ENCODE measurements at places on chromosomes 6 and 20.

GRCh38 chr6:144585217-144585814 is 300.2 kb downstream of the UTRN start:
- no peak for DNase-seq

DNA sequence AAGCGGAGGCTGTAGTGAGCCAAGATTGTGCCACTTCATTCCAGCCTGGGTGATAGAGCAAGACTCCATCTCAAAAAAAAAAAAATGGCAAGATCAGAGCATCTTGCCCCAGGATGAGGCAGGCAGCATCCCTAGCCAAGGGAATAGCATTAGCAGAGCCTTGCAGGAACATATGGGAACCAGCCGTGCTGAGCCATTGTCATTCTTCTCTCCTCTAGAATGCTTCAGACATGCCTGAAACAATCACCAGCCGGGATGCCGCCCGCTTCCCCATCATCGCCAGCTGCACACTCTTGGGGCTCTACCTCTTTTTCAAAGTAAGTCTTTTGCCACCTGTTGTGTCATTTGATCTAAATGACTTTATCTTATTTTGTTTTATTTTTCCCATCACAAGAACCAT is 13.0 kb downstream of the HM13 start:
- no peak for DNase-seq

DNA sequence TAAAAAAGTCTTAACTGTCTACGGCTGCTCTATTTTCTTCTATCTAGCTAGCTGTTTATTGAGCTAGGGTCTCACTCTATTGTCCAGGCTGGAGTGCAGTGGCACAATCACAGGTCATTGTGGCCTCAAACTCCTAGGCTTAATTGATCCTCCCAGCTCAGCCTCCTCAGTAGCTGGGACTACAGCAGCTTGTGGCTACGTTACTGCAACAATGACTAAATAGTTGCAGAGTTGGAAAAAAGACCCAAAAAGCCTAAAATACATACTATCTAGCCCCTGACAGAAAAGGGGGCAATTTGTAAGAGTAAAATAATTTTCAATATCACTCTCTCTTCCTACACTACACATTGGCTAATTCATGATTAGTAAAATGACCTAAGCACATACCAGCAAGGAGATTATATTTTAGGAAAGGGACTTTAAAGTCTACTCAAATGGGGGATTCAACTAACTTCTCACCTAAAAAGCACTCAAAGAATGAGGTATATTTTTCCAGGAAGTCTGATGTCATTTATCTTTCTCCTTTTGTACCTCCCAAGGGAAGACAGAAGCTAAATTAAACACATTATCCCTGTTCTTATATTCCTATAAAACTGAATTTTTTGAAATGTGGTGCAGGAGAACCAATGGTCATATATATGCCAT is 82.8 kb downstream of the ZMYND8 start:
- DNase-seq = no peak

DNA sequence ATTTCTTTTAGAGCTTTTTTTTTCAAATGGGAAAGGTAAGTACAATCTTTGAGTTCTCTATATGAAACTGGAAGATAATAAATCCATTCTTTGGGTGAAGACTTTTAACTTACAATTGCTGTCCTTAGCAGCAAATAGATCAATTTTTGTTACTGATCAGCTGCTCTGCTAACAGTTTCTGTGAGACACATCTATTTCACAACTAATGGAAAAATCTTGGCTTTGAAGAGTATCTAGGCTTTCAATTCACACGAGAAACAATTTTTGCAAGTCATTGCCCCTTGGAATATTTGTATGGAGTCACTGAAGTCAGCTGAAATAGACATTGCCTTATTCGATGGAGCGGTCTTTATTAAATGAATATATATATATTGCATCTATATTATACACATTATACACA is 20.5 kb upstream of the ARG1 start:
- no peak for DNase-seq

- no peak for DNase-seq
These were observed 29.3 kb downstream of the GMPR start for GRCh38 chr6:16267428-16268263.

DNA sequence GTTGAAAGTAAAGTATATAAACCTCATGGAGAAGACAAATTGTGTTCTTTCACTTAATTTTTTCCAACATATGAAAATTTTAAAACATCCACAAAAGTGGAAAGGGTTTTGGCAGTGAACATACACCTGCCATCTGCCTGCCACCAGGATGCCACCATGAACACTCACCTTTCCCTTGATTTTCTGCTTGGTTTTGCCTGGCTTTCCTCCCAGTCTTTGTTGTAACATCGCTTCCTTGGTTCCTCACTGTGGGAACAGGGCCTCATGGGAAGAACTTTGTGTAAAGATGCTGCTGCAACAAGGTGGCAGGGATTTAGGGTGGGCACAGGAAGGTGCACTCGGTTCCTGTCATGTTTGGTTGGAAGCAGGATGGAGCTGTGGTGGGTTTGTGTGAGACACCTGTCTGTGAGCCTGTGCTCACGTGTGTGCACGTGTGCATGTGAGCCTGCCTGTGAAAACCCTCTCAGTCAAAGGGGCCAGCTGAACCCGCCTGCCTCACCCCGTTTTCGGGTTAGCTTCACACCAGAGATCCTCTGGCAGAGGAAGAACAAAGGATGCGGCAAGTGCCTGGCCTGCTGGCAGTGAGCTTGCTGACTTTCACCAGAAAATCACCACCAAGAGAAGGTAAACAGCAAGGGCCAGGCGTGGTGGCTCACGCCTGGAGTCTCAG is 11.0 kb upstream of the RBM38 start:
- no peak for DNase-seq

GRCh38 chr6:4950076-4950475 is 53.8 kb downstream of the RPP40 start:
- no peak for DNase-seq

DNA sequence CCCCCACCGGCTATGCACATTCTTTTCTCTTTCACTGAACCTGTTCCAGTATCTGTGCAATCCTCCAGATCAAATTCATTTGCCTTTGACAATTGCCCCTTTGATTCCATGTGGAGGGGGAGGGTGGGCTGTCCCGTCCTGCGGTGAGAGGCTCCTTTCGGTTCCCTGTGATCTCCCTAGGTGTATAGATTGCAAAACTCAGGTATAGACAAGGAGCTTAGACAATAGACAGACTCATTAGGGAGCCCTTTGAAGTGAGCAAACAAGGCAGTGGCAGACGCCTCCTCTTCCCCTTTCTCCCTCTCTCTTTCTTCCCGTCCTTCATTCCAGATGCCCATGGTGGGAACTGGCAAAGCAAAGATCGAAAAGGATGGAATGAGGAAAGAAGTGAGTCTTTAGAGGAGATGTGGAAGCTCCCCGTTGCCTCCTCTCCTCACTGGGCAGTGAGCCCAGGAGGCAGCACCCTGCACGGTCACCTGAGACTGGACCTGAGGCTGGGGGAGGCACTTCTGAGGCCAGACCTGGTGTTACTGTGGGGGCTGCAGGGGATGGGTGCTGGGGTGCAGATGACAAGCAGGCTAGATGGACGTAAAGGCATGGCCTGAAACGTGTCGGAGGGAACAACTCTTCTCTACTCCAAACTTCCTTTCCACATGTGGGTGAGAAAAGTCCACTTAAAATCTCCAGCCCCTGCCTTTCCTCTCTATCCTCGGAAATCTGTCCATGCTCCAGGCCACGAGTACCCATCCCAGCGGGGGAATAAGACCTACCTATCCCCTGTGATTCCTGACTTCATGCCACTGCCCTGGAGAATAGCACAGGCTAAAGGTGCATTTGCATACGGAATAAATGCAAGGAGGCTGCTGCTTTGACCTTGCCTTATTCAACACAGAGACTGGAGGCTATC is 256.6 kb upstream of the FOXQ1 start:
- no peak for DNase-seq

DNA sequence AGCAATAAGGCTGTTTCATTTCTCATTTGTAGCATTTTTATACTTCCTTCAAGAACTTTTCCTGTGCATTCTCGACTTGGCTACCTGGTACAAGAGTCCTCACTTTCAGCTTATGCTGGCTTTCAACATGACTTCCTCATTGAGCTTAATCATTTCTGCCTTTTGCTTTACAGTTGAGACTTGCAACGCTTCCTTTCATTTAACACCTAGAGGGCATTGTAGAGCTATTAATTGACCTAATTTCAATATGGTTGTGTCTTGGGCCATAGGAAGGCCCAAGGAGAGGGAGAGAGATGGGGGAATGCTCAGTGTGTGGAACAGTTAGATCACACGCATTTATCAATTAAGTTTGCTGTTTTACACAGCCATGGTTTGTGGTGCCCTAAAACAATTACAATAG is 37.2 kb downstream of the SLC22A2 start:
- DNase-seq = no peak

DNA sequence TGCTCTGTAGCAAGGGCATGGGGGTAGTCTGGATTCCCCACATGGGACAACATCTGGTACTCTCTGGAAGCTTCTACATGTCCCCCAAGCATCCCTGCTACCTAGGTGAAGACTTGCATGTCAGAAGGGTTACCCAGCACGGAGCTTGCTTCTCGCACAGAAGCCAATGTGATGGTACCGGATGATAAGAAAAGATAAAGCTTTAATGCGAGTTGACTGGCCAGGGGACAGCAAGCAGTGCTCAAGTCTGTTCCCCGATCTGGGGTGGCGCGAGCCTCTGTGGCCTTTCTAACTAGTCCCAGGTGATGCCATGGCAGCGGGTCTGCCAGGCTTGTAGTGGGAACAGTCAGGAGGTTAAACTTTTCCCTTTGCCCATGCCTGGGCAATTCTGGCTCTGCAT is 70.0 kb upstream of the TIAM2 start:
- no peak for DNase-seq

- no peak for DNase-seq
These were observed 831.5 kb upstream of the CITED2 start for GRCh38 chr6:140205795-140206593.

GRCh38 chr6:166866839-166867637 is 89.3 kb downstream of the RNASET2 start:
- no peak for DNase-seq

GRCh38 chr6:131067521-131067920 is 4.5 kb upstream of the EPB41L2 start:
- DNase-seq = no peak

GRCh38 chr20:32792316-32792715 is 27.4 kb upstream of the MAPRE1 start:
- DNase-seq = no peak

GRCh38 chr6:116369964-116370759 is 585 bp upstream of the DSE start:
- DNase-seq = peak; percentile 69

DNA sequence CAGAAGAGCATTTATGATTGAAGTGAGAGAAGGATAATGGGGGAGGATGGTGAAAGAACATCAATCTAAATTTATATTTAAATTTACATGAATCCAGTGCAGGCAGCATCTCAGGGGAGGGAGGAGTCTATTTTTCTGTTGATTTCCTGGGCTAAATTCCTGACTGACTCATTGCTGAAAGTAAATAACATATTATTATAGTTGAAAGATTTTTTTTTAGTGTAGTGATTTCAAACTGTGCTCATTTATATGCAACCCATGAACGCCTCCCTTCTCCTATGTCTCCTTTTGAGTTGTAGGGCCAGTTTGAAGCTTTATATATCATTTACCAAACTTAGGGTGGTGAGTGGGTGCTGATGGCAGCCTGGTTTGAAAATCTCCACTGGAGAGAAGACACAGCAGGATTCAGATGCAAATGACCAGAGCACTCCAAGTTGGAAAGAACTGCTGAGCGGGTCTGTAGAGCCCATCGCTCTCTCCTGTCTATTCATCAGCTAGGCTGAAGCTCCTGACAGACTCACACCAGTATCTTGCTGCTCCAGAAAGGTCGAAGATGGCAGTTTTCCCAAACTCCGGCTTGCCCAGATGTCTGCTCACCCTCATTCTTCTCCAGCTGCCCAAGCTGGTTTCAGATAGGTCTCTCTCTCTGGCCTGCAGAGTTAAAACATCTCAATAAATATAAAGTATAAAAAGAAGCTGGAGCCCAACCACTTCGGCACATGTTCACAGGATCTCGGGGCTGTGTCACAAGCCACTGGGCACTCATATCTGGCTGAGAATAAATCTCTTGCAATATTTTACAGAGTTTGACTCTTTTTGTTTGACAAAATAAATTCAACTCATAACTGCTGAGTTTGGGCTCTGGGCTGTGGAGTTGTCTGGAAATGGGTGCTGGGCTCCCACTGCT is 18.3 kb downstream of the BTN2A1 start:
- DNase-seq = no peak

- no peak for DNase-seq
These were observed 53.0 kb downstream of the GNAS-AS1 start for GRCh38 chr20:58797371-58798338.

GRCh38 chr6:14674458-14674857 is 556.9 kb downstream of the CD83 start:
- DNase-seq = no peak

DNA sequence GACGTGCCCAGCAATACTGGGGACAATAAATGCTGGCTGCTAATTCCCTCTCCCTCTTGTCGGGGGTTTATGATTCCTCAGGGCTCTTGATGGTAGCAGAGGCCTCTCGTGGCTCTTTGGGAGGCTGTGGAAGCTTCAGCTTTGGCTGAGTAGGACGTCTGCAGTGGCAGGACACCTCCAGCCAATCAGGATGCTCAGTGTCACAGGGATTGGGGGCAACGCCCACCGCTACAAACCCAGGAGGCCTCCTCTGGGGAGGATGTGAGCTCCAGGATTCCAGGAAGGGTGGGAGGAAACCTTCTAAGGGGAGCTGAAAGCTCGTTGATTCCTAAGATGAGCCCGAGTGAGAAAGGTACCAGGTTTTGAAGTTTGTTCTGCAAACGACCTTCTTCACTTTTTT is 19.4 kb downstream of the RSPO4 start:
- DNase-seq = no peak

Measured in posterior cingulate gyrus (tissue), 11 donors.